Activated T-helper 1 cell treated with anti-CD3 and anti-CD28 coated beads, Interleukin-12 subunit alpha, Interleukin-12 subunit beta, Interleukin-2, Interleukin-4 antibody, amounts not matched to agents 30 ng/mL and 10 ng/mL and 1 ng/mL, durations not matched to agents 14 hours and 24 hours and 36 hours (primary cell): ENCODE measurements at places on chromosomes 1 and 21.
A peak's percentile ranks its signal among the peaks of the same experiment; 100 is the strongest.

DNA sequence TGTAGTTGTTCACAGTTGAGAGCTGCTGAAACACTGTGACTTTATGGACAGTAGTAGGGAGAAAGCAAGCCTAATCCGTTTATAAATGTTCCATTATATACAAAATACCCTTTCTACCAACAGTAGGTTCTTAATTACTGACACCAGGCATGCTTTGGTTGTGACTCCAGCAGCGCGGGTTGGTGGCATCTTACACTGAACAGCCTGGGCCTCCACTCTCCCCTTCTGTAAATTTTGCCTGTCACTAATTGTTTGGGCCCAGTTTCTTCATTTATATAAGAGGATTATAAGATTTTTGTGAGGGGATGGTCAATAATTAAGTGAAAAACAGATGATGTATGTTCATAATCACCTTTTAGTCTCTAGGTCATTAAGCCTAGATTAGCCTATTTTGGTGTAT is 58.2 kb downstream of the ITSN1 start:
- DNase-seq = no peak

DNA sequence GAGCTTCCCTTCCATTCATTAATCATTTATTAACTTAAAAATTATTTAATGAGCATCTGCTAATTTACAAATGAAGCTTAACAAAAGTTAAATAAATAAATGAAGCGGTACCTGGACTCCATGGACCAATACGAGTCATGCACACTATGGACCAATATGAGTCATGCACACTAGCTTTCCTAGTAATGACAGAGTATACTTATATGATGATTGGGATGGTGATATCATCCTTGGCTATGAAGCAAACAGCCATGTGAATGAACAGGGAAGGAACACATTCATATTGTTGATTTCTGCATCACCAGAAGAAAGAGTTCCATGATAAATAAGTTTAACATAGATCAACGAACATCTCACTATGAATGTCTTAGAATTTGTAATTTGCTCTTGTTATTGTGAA is 109.9 kb downstream of the SPAG17 start:
- no peak for DNase-seq

GRCh38 chr1:85360730-85361493 is 84.5 kb upstream of the BCL10 start:
- no peak for DNase-seq

DNA sequence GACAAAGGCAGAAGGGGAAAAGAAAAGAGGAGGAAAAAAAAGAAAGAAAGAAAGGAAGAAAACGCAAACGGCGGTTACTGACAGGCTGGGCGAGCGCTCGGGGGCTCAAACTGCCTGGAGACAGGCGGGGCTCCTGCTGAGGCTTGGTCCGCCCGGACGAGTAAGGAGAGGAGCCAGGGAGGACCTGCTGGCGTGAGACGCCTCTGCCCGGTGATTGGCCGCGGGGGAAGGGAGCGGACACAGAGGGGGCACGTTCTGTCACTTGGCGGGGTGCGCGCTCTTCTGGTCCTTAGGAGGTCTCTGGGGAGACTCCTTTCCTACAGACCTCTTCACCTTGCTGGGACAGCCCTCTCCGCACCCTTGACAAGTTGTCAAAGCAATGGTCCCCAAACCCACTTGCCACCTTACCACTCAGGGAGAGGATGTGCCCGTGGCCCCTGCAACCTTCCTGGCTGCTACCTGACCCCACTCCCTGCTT is 791 bp upstream of the PIK3R3 start:
- DNase-seq = no peak

DNA sequence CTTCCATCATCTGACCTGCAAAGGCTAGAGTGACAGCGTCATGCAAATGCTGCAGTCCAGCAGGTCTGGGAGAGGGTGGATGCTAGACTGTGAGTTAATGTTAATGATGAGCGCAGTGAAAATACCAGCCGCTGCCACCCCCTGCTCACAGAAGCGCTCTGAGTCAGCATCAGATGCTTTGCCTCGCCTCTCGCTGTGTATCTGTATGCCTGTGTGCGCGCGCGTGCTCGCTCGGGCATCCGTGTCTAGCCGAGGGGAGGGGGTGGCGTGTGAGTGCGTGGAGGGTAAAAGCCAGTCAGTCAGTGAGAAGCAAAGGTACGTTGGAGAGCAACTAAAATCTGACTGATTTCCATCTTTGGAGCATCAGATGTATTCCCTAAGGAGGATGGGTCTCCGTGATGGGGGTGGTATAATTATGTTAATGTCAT is 858.7 kb downstream of the USP25 start:
- no peak for DNase-seq

DNA sequence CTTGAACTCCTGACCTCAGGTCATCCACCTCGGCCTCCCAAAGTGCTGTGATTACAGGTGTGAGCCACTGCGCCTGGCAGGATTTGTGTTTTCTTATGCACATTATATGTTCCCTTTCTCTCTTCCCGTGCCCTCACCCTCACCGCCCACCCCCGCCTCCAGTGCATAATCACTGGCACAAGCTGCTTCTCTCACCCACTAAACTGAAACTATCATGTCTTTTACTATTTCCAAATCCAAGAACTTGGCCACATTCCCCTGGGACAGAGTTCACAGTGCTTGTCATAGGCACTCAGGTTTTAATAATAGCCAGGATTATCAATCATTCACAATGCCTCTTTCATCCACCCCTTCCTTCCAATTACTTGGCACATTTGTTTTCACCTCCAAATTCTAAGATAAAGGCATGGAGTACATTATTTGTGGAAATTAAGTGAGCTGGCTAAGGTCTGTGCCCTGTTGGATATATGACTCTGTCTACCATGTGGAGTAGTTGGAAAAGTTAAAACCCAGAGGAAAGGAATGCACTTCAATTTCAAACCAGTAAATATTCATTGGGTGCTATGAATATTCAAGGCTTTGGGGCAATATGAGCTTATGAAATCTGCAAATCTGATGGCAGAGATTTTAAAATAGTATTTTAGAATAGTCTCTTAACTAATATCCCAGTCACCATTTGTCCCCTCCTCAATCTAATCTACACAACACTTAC is 17.6 kb upstream of the MAPKAPK2 start:
- DNase-seq = no peak

- DNase-seq = no peak
Observed at GRCh38 chr1:239269706-239270105, 116.7 kb upstream of the CHRM3 start.

- DNase-seq = no peak
Observed at GRCh38 chr1:221602830-221603229, 139.1 kb downstream of the DUSP10 start.

GRCh38 chr1:3186526-3186921 is 117.5 kb downstream of the PRDM16 start:
- no peak for DNase-seq

GRCh38 chr1:181623850-181624249 is 140.5 kb downstream of the CACNA1E start:
- DNase-seq = no peak

DNA sequence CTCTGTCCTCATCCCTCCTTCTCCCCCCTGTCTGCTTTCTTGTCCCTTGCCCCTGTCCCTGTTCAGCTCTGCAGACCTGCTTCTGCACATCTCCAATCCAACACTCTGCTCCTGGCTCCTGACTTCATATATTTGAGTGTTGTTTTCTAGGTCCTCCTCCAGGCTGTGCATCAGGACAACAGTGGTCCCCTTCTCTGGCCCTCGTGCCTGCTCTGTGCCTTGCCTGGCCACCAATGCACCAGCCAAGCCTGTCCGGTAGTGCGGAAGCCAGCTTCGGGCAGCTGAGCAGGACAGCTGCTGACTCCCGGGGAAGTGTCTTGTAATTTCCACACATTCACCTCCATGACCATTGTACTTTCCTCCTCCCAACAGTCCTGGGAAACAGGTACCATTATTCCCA is 203.4 kb upstream of the RAB4A start:
- DNase-seq = no peak

GRCh38 chr1:168867941-168868634 is 139.1 kb upstream of the DPT start:
- no peak for DNase-seq

GRCh38 chr1:155932081-155932480 is 2.1 kb downstream of the KHDC4 start:
- DNase-seq = no peak

DNA sequence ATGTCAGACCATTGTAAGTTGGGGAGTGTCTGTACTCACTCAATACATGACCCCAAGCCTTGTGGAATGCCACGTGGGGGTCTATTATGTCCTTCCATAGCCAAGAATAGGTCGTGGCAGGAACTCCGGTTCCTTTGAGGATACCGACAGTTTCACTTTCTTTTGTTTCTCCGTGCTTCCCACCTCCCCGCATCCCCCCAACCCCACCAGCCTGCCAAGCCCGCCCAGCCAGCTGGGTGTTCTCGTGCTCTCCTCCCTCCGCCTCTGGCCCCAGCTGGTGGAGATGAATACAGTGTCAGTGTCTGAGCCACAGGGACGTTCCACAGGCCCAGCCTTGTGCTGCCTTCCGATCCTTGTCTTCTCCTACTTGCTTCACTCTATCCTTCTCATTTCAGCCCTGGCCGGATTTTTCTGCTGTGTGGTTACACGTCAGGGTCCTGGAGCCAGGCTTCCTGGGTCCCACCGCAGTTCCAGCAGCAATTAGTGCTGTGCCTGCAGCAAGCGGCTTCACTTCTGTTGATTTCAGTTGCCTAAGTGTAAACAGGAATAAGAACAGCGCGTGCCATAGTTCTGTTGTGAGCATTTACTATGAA is 4.1 kb upstream of the AGTRAP start:
- DNase-seq = no peak

GRCh38 chr21:32424191-32424535 is 11.7 kb downstream of the EVA1C start:
- no peak for DNase-seq

GRCh38 chr21:45074048-45074817 is at the start of gene ADARB1:
Gene ADARB1 (plus strand): TSS chr21:45074580. CDS start chr21:45171657, 97,077 bp downstream.
- DNase-seq = peak; percentile 63

- no peak for DNase-seq
Observed at GRCh38 chr21:43012596-43012995, 38.2 kb downstream of the PKNOX1 start.

- no peak for DNase-seq
Observed at GRCh38 chr1:229474509-229474908, 33.6 kb downstream of the NUP133 start.

DNA sequence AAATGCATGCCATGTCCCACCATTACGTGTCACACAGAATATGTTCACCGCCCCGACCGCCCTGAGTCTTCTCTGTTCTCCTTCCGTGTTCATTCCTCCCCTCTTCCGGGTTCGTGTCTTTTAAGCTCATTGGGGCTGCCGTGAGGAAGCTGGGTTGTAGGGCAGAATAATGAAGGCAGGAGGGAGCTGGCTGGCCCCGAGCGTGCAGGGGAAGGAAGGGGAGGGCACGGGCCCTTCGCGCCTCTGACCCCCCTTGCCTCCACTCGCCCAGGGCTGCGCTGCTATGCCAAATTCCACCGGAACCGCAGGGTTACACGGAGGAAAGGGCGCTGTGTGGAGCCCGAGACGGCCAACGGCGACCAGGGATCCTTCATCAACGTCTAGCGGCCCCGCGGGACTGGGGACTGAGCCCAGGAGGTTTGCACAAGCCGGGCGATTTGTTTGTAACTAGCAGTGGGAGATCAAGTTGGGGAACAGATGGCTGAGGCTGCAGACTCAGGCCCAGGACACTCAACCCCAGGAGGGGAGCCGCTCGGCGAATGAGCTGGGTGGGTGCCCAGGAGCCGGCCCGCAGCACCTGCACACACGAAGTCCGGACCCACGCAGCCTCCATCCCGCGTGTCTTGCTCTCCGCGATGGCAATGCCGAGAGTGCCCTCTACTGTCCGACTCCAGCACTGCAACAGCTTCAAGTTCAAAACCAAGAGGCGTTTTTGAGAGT is 16.5 kb upstream of the AGTRAP start:
- peak; percentile 72 for DNase-seq

GRCh38 chr1:4586611-4587160 is 67.7 kb upstream of the AJAP1 start:
- DNase-seq = no peak

DNA sequence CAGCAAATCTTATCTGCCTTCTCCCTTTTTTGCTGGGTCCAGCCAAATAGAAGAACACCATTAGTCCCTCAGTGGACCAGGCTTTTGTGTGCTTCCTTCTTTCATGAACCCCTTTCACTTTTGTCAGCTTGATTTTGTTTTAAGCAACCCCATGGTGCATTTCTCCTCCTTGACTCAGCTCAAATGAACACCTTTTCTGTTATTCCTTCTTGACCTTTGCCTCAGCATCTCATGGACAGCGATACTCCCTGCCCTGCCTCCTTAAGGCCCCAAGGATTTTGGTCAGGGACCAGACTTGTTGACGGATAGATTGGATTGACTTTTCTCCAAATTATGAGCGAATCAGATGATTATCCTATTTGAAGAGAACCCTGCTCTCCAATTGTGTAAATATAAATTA is 356.6 kb upstream of the USP24 start:
- no peak for DNase-seq

- no peak for DNase-seq
Observed at GRCh38 chr1:240991230-240991629, 365.8 kb downstream of the RGS7 start.

- no peak for DNase-seq
Observed at GRCh38 chr1:178450871-178451270, 45.9 kb downstream of the CLEC20A start.

GRCh38 chr1:8790987-8791386 is 26.5 kb downstream of the RERE start:
- no peak for DNase-seq

DNA sequence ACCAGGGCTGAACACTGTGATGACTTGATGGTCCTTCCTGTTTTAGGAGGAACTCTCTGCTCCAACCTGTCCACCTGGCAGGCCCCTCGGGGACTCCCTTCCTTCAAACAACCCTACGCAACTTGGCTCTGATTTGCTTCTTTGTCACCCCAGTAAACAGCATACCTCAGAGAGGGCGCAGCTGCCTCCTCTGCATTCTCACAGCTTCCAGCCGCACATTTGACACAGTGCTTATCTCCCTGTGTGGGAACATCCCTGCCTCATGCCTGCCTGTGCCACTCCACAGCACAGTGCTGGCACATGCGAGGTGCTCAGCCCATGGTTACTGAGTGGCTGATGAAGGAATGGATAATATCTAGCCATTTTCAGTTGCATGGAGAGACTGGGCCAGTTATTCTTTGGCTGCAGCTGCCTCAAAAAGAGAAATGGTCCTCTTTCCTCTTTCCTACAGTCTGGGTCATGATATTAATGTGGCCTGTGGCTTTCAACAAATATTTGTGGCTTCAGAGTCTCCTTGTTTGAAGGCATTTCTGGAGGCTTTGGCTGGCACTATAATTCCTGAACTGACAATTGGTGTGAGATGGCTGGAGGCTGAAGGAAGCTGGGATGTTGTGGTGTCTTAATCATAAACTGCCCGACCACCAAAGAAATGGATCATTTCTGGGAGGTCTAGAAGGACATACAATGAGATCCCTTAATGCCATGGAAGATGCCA is 77.9 kb downstream of the TENT5C start:
- DNase-seq = no peak

DNA sequence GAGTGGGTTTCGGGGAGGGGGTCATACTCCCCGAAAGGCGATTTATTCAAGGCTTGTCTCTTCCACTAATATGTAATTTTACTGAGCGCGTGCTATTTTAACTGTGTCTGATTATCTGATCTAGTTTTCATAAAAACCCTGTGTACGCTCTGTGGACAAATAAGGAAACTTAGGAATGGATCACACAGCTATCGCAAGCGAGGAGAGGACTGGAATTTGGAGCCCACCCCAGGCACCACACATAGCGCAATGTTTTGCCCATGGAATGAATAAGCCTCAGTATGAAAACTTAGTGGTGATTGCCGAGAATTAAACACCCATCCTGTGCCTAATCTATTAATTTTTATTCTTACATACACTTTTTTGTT is 9.8 kb upstream of the RAB42 start:
- DNase-seq = no peak
